GM23248 (cell line): ENCODE measurements at places on chromosomes 2 and 18.

DNA sequence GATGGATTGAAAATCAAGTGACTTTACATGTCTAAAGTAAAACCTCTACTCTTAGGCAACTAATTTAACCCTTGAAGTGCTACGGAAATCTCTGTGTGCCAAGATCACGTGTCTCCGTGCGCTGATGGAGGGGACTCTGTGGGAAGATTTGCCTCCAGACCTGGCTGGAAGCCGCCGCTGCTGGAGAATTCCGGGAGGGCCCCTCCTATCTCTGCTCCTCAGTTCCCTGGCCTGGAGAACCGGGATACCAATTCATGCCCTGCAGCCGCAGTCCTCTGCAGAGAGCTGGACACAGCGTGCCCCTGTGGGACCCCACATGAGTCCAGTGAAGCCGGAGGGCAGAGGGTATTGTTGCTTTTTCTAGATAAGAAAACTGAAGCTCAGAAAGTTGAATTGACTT is 126.9 kb upstream of the PXDN start:
- DNase-seq = no peak

DNA sequence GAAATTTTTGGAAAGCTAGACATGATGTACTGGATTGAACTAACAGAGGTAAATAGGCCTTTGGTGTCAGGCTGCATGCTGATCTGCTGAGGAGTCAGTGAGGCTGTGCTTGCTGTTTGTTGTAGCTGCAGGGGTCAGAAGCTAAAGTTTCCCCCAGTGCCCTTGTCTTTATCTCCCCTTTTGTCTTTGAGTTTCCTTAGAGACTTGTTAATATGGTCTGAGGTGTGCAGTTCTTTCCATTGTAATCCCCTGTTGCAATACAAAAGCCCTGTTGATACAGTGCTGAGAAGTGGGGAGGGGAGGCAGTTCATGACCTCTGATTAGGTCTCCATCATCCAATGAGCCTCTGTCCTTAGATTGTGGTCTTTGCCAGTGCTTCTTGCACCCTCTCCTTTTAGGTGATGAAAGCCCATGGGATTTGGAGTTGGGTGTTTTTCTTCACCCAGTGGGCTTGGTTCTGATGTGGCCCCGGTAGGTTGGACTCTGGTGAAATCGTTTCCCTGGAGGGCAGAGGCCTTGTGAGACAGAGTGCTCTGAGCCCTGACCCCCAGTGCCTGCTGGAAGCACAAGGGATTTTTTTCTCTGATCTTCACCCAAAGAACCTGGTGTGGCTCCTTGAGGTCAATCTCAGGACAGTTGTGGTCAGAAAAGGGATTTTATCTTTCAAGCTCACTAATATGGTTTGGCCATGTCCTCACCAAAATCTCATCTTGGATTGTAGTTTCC is 163.1 kb downstream of the TMEM18 start:
- no peak for DNase-seq

GRCh38 chr2:100040906-100041305 is 101.5 kb downstream of the AFF3 start:
- no peak for DNase-seq

GRCh38 chr2:153386481-153386897 is 92.1 kb downstream of the RPRM start:
- peak; percentile 10 for DNase-seq

- peak; percentile 19 for DNase-seq
These were observed 56.0 kb downstream of the DCDC2C start for GRCh38 chr2:3759331-3759730.

GRCh38 chr18:47680488-47680887 is 250.0 kb downstream of the SMAD2 start:
- no peak for DNase-seq

GRCh38 chr18:3037423-3037915 is 24.5 kb upstream of the LPIN2 start:
- peak; percentile 84 for DNase-seq

DNA sequence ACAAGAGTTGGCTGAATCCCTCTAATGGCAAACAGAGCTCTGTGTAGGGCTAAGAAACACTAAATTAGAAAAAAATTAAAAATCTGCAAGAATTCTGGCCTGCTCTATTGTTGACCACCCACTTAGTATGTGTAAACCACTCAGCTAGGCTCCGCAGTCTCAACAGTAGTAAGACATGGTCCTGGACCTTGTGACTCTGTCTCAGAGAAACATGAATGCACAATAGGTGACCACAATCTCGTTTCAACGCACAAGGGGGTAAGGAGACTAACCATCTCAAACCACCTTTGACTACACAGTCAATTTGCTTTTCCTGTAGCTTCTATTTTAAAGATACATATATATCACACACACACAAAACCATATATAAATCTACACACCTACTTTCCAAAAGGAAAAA is 16.5 kb downstream of the SEPTIN10 start:
- DNase-seq = no peak

DNA sequence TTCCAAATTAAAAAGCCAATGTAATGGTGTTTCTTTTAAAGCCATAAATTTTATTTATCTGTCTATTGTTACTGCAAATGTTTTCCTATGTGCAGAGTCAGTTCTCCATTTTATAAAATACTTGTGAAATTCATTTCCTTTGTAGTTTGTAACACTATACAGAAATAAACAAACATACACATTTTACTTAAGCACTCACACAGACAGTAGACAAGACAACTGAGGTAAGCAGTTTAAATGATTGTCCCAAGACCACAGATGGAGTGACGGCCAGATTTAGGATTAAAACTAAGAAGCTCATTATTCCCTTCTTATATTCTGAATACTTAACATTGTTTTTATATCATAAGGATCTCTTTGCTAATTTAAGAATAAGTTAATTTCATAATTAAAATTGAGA is 100.9 kb downstream of the BAZ2B start:
- DNase-seq = peak; percentile 9

DNA sequence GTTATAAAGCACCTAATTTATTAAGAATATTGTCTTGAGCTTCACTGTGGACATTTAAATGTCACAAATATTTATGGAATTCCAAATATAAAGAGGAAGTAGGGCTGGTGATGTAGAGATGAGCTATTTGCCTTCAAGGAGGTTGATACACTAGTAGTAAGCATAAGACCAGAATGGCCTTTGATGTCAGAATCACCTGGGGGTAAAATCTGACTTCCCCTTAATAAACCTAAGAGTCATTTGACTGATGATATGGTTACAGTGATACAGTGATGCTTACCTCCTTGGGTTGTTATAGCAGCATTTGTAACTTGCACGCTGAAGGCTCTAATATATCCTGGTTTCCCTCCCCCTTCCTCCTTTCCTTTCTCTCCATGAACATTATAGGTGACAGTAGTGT is 143.7 kb downstream of the CERS6 start:
- DNase-seq = no peak

DNA sequence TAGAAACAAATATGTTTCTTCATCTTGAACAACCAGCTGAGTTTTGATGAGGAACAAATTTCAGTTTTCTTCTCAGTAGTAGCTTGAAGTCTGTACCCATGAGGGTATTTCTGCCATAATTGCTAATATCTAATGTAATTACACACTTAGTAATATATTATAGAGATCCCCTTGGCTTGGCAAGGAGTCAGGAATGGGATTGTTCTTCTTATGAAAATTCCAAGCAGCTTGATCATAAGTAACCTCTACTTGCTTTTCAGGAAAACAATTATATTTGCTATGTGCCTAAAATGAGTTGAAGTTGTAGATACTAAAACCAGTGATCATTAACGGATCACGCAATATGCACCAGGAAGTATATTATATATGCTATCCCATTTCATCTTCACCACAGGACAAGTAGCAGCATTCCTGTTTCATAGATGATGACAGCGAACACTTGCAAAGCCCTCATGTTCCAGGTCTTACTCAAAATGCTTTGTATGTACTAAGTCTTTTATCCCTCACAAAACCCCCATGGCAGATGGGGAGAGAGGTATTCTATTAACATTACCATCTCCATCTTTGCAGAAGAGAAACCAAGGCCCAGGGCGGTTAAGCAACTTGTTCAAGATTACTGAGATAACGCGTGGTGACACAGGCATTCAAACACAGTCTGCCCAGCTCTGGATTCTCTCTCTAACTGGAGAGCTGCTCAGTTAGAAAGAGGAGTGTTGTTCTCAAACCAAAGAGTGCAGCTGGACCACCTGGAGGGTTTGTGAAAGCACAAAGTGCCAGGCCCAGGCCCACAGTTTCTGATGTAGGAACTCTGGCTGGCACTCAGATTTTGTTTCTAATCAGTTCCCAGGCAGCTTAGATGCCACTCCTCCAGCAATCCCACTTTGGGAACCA is 21.8 kb upstream of the RGPD4 start:
- DNase-seq = no peak
